ENCODE measurements at places on chromosomes 4 and X.

DNA sequence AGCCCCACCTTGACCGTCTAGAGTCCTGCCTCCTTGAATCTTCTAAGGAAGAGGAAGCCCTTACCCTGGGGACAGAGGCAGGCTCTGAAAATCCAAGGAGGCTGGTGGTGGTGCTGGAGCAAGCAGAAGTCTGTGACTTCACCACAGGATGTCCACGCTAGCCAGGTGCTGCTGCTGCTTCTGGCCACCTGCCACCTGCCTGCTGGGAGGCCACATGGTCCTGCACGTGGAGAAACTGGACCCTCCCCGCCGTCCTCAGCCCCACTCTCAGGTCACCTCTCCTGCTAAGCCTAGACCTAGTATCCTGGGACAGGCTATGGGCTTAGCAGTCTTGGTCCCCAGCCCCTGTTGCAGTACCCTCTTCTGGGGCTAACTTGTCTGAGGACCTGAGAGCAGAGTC, 15.8 kb downstream of the TMEM31 start:
- DNase-seq: no peak

- peak; percentile 31 for DNase-seq
Observed at GRCh38 chrX:70168238-70169188, 8.8 kb upstream of the DGAT2L6 start.

DNA sequence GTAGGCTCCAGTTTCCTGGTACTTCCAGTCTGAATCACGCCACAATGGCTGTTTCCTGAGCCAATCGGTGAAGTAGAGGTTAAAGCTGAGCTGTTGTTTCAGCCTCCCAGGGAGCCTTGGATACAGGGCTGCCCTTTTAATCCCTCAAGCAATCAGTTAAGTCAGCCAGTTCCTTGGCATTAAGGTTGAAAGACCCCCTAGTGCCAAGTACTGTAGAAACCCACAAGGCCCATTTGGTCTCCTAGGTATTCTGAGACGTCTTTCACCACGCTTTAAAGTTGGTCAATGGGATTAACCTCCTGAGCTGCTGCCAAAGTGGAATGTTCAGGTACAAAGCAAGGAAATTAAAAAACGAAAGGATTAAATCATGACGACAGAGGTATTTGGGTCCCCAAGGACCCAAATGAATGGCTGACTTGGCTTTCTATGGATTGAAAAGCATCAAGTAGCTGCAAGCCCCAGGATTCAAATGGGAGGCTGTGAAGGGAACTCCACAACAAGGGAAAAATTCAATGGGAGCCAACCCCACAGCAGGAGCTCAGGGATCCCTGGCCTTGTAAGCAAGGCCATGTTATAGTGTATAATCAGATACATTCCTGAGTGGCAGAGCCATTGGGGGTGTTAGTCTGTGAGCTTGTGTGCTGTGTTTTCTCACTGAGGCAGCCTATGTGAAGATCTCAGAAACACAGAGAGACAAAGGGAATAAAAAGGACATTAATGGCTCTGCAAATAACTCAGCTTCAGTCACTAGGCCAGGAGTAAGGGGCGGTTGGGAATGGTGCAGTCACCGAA, 86.0 kb downstream of the ATG4A start:
- no peak for DNase-seq

GRCh38 chr4:7830747-7831146, 108.9 kb downstream of the AFAP1 start:
- no peak for DNase-seq

DNA sequence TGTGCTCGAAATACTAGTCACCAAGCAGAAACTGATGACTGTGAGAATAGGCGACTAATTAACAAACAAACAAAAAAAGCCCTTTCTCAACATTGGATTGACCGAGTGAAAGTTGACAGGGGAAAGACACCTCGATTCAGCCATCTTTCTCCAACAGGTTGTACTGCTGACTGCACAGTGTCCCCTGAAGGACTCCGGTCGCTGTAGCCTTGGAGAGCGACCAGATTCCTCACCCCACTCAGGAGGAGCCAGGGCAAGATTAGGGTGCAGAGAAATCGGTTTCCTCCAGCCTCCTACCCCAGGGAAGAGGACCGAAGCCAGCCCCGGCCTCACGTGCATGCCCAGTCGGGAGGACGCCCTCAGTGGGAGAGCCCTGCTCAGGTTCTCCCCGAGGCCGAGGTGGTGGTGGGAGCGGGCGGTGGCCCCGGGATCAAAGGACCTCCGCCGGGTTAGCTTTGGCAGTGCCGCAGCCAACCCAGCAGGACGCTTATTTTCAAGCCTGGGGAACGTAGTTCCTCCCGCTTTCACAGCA, 1.1 kb upstream of the RAP1GDS1 start:
- no peak for DNase-seq

DNA sequence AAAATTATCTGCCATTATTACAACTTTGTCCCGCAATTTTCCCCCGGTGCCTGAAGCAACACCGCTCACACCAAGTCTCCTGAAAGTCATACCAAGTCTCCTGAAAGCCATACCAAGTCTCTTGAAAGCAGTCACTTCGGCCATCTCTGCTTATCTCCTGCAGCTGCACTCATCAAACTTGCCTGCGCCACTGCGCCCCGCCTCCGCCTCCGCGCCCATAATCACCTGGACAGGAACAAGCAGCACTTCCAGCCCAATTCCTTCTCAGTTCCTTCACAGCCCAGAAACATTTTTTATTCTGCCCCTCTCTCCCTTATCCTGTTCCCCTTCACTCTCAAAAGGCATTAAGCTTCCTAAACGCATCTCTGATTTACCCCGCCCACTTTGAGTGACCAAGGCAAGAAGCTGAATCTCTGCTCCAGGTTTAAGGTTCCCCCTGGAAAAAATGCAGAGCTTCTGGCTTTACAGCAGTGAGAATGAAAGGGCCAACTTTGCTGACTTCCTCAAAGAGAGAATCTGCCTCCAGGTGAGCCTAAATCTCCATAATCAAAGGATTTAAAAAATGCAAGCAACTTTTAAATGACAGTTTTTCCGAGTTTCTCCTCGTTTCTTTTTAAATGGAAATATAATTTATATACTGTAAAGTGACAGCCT, 7.7 kb downstream of the GPR50 start:
- DNase-seq: no peak

DNA sequence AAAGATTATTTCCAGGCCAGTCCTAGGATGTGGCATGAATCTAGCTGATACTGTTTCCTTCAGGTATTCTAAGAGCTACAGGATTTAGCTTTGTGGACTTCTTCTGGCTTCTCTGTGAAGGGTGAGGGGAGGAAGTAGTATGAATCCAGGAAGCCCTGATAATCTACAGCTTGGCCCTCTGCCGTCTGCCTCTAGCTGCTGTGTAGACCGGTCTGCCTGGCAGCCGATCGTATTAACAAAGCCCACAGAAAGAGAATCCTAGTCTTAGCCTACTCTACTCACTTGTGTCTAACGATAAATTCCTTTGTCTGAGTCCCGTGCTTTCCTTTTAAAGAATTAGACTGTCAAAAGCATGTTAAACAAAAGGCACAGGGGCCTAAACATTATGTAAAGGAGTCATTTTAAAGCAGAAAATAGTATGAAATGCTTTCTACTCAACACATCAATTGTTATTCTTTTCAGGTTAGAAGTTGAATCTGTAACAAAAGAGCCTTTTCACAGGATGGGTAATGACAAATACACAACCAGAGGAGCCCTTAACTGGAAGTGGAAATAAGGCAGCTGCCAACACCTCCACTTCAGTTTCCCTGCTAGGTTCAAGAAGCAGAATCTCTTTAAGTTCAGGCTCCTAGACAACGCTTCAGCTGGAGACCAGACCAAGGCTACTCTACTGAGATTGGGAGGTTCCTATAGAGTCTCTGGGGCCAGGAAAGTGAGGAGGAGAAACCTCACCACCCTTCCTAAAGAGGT, 48.9 kb upstream of the UCP1 start:
- no peak for DNase-seq

GRCh38 chrX:70508296-70508911, 63.8 kb downstream of the DLG3 start:
- DNase-seq: no peak

- no peak for DNase-seq
Observed at GRCh38 chr4:73831569-73831968, 4.9 kb upstream of the CXCL6 start.

DNA sequence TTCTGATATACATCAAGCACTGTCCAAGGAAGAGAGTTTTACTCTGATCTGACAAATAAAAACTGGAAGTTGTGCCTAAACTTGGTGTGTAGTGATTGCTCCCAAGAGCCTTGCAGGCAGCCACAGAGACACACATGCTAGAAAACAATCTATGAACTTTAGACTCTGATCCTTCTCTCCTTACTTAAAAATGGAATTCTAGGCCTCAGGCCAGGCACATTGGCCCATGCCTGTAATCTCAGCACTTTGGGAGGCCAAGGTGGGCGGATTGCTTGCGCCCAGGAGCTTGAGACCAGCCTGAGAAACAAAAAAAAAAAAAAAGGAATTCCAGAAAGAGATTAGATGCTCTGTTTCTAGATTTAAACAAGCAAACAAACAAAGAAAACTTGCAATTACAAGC, 45.6 kb upstream of the S100G start:
- no peak for DNase-seq

- DNase-seq: peak; percentile 32
Observed at GRCh38 chr4:112348488-112349158, 51.5 kb downstream of the ALPK1 start.

- DNase-seq: no peak
Observed at GRCh38 chr4:30863021-30863420, 142.9 kb downstream of the PCDH7 start.

- DNase-seq: no peak
Observed at GRCh38 chr4:136458326-136458725, 1074.0 kb downstream of the PCDH18 start.

- no peak for DNase-seq
Observed at GRCh38 chrX:39817754-39818470, 279.8 kb downstream of the BCOR start.

GRCh38 chrX:93598076-93598475, 75.3 kb downstream of the NAP1L3 start:
- no peak for DNase-seq

GRCh38 chrX:66504481-66504880, 134.4 kb downstream of the EDA2R start:
- DNase-seq: no peak

- DNase-seq: no peak
Observed at GRCh38 chrX:39899856-39900776, 197.6 kb downstream of the BCOR start.

DNA sequence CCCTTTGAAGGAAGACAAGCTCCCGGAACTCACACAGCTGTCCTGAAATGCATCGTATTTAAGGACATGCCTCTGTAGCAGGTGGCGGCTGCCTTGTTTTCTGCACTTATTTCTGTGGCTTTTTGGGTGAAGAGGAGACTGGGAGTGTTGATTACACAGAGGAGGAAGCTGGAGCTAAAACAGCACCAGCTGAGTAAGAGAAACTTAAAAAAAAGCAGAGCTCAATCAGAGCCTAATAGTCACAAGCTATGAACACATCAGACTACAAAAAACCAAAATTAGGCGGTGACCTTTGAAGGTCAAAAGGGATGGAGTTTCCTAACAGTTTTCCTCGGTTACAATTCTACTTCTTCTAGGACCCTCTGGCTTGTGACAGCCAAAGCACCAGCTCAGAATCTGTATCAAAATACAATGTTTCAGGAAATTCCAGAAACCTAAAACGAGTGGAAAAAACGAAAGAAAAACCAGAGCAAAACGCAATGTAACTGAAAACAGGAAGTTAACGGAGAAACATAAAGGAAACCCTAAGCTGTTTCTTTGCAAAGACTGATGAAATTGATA, 13.5 kb downstream of the PRKX start:
- DNase-seq: no peak

GRCh38 chrX:39470588-39471407, 627.0 kb downstream of the BCOR start:
- DNase-seq: no peak

GRCh38 chr4:104901438-104901837, 245.2 kb upstream of the TET2 start:
- DNase-seq: no peak

- DNase-seq: no peak
Observed at GRCh38 chrX:68820476-68821110, 8.2 kb upstream of the EFNB1 start.

DNA sequence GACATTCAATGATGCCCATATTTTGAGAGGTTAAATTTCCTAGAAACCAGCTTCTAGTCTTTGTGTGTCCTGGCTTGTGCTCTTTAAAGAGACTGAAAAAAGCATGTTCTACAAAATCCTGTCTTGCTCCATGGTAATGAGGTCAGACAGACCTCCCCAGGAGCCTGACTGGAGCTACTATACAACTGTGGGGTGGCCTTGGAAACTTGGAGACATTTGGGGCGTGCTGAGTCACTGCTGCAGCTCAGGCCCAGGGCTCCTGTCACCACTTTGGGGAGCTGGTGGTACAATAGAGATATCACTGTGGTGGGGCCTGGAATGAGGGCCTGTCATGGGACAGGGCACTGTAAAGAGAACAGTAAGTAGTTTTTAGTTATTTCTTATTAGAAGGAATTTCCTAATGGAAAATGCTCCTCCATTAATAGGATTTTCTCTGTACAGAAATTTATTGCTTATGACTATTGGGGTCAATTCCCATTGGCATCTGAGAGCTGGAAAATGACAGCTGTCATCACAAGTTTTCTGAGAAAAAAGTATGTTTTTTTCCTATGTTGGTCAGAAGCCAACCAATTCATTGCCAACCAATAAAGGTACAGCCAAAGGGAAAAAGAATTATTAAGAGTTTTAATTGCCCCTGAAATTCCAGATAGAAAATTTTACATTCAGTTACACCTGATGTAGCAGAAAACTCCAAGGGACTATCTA, 207.4 kb upstream of the JADE1 start:
- DNase-seq: no peak

DNA sequence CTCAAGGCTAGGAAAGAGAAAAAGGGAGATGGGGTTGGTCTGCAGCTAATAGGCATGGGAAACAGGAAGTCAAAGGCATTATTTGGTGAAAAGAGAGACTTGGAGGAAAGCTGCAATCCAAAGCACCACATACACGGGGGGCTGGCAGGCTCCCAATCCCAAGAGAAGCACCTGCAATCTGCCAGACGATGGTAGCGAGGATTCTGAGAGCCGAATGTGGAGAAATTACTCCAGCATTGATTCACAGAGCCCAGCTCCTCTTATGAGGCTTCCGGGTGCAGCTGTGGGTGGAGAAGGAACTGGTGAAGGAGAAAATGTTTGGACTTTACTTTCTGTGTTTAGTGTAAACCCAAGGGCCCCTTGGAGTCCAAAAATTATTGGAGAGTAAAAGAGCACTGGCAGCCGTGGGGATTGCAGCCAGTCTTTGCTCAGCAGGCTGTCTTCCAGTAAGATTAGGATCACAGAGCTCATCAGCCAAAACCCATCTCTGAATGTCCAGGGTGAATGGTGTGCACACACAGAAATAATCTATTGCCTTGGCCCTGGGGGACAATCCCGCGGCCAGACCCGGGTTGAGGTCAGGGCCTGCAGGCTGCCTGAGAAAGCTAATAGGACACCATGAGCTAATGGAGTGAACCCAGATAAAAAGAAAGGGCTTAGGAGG, 197.6 kb downstream of the KIT start:
- no peak for DNase-seq

- no peak for DNase-seq
Observed at GRCh38 chrX:112834031-112834845, 6.4 kb downstream of the AMOT start.

DNA sequence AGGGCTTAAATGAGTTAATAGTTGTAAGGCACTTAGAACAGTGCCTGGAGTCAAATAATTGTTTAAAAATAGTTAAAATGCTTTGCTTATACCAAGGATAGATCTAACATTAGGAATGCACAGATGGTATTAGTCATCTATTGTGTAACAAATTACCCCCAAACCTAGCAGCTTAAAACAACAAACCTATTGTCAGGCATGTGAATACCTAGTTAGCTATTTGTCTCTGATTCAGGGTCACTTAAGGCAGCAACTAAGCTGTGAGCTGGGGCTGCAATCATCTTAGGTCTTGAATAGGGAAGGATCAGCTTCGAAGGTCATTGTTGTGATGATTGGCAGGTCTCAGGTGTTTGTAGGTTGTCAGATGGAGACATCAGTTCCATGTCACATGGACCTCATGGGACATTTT, 42.4 kb upstream of the AGA start:
- DNase-seq: peak; percentile 91
